ENCODE measurements at places on chromosomes 2 and 18.
A peak's percentile ranks its signal among the peaks of the same experiment; 100 is the strongest.

DNA sequence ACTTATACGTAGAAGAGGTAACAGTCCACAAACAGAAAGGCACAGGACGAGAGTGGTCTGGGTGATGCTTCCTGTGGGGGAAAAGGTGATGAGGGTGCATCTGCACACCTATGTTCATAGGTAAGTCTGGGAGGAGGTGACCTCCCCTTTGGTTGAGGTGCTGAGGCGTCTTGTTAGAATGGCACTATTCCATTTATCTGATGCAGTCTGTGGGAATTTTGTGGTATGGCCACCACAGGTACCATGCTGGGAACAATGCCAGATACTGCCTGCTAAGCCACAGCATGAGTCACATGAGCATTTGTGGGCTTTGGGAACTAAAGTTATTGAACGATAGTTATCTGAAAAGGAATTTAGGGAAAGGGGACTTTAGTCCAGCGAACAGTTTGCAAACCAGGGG lies 27.9 kb downstream of the IL37 start:
- peak; percentile 89 for DNase-seq

GRCh38 chr2:60118061-60118460 lies 435.4 kb downstream of the BCL11A start:
- no peak for DNase-seq

DNA sequence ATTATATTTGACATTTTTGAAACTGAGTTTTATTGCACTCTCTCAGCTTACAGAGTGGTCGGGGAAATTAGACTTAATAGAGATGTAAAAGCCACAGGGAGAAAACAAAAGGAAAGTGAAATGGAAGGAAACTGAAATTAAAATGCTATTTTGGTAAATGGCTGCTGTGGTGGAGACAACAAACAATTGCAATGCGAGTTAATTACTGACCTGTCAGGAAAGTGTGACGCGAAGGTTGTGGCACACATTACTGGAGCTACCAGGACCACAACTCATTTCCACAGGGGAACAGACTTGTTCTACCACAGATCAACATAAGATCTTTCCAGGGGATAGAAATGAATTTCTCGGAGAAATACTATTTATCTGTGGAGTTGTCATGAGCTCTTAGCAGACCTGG lies 19.5 kb downstream of the ARHGAP15 start:
- DNase-seq, result no peak

DNA sequence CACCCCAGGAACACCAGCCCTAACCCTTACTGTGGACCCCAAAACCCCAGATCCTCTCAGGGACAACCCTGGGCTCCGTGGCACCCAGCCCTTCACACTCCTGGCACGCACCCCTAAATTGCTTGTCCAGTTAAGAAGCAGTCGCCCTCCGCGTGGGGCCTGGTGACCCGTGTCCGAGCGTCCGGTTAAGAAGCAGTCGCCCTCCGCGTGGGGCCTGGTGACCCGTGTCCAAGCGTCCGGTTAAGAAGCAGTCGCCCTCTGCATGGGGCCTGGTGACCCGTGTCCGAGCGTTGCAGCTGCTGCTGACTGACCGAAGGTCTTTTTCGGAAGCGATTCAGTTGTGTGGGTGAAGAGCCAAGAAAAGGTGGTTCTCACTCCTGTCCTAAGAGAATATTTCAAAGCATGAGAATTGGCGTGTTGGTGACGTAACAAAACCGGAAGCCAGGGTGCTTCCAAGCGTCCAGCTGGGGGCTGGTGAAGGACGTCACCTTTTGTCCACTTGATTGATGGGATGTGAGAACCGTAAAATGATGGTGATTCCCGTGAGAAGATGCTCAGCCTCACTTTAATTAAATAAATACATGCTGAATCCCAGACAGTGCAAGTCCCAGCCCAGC lies 70.5 kb downstream of the KCNG2 start:
- no peak for DNase-seq

- no peak for DNase-seq
These were observed 157.3 kb downstream of the DYSF start for GRCh38 chr2:71610671-71611070.

DNA sequence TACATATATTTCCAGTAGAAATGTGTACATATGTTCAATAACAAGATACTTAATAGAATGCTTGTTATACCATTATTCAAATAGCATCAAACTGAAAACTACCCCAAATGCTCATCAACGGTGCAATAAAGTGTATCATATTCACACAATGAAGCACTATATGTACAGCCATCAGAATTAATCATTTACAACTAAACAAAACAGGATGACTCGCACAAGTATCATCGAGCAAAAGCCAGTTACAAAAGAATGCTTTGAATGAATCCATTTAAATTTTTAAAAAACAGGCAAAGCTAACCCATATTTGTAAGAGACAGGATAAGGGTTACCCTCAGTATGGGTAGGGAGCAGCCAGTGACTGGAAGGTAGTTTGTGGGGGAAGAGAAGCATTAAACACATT lies 132.8 kb upstream of the PDE1A start:
- no peak for DNase-seq

DNA sequence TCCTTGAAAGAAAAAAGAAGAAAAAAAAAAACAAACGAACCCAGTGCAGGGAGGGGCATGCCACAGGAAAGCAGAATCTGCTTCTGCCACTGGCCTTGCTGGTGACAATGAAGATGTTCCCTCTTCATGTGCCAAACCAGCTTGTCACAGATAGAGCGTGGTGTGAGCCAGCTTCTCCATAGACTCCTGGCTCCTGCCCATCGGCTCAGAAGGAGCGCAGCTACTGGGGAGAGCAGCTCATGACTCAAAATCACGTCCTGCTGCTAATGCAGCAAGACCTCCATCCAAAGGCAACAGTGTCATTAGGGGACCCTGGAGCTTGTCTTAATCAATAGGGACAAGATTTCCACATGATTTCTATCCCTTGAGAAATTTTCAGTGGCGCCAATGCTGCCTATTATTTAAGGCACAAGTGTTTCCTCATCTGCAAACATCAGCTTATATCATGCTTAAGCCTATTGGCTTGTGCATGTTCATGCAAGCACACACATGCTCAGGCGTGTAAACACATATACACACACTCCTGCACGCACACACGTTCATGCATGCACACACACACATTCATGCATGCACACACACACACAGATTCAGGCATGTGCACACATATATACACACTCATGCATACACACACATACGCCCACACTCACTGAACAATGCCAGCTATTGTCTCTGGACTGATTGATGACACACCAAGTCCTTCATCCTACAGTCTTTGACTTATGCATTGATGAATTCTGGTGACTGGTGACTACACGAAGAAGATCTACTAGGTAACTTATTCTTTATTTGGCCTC lies 682.0 kb upstream of the ID2 start:
- no peak for DNase-seq

- peak; percentile 95 for DNase-seq
These were observed 9.2 kb downstream of the TGIF1 start for GRCh38 chr18:3458952-3459853.

DNA sequence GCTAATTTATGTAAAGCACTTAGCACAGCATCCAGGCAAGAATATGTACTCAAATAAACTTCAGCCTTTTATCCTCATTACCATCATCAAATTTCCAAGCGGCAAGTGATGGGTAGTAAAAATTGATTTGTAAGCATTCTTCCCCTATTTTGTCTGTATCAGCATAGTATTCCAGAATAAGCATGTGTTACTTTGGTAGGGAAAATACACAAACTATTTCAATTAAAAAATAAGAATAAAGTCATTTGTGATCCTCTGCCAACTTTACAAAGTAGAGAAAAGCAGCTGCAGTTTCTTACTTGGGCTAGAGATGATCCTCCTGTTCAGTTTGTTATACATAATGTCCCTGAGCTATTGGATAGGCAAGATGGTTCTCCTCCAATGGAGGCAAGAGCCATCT lies 493.2 kb downstream of the ZEB2 start:
- no peak for DNase-seq

GRCh38 chr2:7867867-7868266 lies 814.0 kb upstream of the ID2 start:
- no peak for DNase-seq

DNA sequence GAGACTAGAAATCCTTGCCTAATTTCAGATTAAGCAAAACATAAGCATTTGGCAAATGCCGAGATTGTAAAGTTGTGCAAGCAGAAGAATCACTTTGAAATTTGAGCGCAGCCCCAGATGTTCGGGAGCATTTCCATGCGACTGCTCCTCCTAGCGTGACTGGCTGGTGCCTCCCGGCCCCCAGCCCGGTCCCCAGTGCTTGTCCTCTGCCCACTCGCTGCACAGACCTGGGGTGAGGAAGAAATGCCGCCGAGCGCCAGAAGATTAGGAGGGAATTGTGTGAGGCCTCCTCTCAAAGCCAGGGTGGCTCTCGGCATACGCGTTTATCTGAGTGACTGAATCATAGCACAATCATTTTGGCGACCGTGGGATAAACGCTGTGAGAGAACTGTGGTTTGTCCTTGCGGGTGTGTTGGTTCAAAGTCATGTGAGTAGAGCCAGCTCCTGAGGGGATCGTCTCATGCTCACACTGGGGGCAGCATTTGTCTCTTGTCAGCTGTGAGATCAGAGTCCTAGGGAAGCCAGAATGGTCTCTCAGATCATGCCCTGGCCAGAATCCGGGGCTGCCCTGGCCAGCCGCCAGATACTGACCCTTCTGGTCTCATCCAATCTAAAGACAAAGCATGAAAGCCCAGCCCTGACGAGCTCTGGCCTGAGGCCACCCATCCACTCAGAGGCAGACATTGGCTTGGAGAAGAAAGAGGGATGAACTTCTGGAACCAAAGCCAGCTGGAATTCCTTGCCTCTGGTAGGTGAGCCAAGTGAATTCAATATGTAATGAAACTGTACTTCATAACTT lies 189.3 kb downstream of the SH3RF3 start:
- DNase-seq, result no peak

- DNase-seq, result no peak
These were observed 26.1 kb upstream of the RBM44 start for GRCh38 chr2:237772513-237772912.

DNA sequence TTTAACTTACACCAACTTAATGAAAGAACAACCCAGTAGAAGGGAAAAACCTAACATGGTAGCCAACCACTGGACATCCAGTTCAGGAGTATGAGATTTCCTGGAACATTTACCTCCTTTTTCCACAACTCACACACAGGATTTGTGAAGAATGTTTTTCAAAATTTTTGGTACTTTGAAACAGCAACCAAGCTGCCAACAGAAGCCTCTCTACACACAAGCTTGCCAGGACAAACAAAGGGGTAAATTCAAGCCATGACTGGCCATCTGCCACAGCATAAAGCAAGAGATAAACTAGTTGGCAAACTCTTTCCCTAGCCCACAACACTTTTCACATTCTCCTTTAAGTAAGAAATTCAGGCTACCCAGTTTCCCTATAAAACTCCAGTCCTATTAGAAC lies 21.4 kb downstream of the MGAT4A start:
- no peak for DNase-seq
